ENCODE measurements at places on chromosomes 2 and 18.
A peak's percentile ranks its signal among the peaks of the same experiment; 100 is the strongest.

DNA sequence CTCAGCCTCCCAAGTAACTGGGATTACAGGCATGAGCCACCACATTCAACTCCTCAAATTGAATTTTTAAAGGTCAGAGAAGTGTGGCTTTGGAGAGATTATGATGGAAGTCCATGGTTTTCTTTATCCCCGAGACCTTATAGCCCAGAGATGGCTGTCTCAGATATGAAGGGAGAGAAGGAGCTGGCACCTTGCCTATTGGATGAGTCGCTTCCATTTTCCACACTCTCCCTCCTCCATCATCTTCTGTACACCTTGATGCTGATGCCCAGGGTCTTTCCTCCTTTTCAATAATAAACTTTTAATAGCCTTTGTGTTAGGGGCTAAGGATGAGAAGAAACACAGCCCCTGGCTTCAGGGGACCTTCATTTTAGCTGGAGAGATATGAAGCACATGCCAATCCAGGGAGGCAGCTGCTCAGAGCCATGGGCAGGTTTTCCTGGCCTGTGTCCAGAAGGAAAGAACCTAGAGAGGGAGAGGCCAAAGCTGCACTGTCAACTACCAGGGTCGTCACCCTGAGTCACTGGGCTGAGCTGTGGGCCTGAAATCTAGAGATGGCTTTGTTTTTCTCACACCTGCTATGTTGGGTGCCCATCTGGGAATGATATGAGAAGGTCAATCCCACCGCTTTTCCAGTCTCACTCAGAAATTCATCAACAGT lies 146.0 kb upstream of the SERTAD2 start:
- DNase-seq = no peak

DNA sequence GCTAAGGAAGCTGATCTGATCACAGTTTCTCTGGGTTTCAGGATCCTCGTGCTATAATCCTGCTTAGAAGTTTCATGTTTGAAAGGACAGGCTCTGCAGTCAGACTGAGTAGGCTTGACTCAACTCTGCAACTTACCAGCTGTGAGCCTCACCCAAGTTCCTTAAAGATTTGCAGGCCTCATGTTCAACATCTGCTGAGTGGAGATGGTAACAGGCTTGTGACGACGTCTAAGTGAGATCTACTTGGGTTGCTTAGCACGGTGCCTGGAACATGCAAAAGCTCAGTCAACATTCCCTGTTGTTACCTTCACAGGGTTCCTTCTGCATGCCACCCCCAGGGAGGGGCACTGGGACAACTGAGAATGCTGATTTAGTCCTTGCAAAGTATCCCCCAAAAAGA lies 164.2 kb downstream of the C1D start:
- DNase-seq = no peak

DNA sequence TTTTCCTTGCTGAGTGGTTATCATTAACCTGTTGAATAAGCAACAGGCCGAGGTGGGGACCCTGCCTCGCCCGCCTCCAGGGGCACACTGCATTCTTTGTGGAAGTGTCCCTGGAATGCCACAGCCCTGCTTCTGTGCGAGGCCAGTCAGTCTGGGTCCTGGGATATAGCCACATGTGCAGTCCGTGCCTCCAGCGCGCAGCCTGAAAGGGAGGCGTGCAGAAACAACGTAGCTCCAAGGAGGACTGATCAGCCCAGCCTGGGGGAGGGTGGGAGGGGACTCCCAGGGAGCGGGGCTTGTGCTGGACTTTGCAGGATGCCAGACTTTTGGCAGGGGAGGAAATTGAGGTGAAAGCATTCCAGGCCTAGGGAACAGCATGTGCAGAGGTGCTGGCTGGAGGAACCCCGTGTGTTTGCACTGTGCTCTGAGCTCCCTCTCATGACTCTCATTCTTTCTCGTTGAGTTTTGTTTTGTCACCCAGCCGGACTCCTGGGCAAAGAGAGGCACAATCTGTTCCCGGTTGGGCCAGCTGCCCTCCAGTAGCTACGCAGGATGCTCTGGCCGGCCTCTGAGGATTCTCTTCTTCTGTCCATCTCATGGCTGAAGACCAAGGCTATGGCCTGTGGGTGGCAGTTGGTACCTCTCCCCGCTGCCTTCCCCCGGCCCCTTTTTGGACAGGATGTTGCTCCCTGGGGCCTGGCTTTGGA lies 39.7 kb downstream of the HPCAL1 start:
- DNase-seq = no peak

DNA sequence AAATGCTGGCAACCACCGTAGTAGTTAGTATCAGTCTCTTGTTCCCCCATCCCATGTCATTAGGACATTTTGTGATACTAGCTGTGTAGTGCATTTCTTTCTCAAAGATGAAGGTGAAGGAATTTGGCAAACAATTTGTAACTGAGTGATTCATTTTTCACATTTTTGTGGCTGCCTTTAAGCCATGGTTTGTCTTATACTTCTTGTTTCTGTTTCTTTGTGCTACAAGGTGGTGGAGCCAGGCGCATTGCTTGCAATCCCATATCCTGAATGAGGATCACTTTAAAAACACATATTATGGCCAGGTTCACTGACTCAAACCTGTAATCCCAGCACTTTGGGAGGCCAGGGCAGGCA lies 40.6 kb downstream of the GPD2 start:
- no peak for DNase-seq

GRCh38 chr18:28193177-28193778 lies 16.3 kb upstream of the CDH2 start:
- DNase-seq = no peak

GRCh38 chr2:32715981-32716380 lies 88.1 kb downstream of the TTC27 start:
- no peak for DNase-seq

DNA sequence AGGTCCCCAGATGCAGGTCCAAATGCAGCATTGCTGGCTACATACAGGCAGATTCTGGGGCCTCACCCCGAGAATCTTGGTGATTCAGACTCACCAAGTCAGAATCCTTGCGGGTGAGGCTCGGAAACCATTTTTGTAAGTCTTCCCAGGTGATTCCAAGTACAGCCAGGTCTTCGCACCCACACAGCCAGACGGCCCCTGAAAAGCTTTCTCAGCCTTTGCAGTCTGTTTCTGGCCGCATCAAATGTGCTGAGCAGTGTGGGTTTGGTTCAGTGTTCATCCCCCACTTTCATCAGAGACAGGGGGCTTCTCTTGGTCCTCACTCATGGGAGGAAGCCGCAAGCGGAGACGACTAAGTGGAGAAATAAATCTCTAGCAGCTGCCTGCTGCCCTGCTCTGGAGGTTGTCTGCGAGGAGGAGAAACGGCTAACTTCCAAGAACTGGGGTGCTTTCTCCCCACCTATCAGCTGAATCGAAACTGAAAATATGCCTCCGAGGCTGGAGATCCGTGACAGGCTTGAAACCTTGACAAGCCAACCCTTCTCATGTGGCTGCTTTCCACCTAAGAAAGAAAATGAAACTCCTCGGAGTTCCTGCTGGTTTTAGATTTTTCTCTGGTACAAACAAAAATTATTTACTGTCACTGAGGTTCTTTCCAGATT lies 8.9 kb upstream of the TMEM185B start:
- DNase-seq = peak; percentile 49

- no peak for DNase-seq
Measured at GRCh38 chr2:223487214-223487846, 114.8 kb downstream of the SCG2 start.

- DNase-seq = no peak
Measured at GRCh38 chr2:47198985-47199451, 43.9 kb upstream of the STPG4 start.

- DNase-seq = no peak
Measured at GRCh38 chr2:178363252-178363651, 87.7 kb downstream of the PRKRA start.

DNA sequence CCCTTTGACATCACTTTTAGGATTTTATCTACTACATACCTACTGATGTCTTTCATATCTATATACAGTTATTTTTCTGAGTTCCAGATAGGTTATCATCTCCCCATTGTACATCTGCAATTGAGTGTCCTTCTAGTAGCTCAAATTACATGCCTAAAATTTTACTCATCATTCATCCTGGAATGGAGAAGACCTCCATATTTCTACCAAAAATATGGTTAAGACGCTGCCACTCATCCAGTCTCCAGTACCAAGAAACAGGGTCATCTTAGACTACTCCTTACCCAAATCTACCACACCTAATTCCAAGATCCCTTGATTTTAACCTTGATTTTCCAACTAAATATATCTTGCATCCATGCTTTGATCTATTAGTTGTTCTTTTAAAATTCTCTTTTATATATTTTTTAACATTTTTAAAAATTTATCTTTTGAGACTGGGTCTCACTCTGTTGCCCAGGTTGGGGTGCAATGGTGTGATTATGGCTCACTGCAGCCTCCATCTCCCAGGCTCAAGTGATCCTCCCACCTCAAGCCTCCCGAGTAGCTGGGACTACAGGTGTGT lies 8.6 kb upstream of the CKAP2L start:
- DNase-seq = no peak

GRCh38 chr2:235665661-235666212 lies 171.9 kb downstream of the AGAP1 start:
- DNase-seq = no peak
